ENCODE measurements at places on chromosomes 7 and 10.

DNA sequence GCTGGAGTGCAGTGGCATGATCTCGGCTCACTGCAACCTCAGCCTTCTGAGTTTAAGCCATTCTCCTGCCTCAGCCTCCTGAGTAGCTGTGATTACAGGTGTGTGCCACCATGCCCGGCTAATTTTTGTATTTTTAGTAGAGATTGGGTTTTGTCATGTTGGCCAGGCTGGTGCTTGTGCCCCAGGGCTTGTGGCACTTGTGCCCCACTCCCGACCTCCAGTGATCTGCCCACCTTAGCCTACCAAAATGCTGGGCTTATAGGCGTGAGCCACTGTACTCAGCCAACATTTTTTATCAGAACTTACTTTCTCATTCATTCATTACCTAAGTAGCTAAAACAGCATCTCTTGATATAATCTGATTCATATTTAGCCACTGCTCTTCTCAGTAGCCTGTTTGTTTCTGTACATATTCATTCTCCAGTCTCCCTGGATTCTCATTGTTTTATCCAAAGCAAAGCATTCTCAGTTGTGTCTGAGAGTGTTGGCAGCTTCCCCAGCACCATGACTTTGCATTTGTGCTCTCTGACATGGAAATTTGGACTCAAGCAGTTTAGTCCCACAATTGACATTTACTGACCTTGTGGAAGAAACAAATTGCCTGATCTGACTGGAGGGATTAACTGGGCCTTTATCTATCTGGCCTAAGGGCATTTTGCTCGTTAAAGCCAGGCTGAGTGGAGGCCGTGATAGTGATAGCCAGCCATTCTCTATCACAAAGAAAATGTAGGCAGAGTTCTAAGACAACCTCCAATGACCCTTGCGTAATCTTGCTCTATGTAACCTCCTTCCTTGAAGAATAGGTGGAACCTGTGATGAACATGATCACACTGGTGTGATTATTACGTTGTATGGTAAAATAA, 44.9 kb downstream of the AKR1B15 start:
- peak; percentile 61 for DNase-seq

DNA sequence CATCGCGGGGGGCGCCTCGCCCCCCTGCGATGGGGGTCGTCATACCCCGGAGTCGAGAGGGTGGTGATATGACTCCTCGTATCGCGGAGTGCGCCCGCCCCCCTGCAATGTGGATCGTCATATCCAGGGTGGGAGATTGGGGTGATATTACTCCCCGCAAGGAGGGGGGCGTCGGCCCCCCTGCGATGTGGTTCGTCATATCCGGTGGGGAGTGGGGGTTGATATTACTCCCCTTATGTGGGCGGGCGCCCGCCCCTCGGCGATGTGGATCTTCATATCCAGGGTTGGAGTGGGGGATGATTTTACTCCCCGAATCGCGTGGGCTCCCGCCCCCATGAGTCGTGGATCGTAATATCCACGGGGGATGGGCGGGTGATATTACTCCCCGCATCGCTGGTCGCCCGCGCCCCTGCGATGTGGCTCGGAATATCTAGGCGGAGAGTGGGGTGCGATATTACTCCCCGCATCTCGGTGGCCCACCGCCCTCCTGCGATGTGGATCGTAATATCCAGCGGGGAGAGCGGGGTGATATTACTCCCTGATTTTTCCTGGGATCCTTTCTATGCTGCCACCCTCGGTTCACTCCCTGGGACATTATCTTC, 36.9 kb downstream of the MEIG1 start:
- DNase-seq, result no peak

DNA sequence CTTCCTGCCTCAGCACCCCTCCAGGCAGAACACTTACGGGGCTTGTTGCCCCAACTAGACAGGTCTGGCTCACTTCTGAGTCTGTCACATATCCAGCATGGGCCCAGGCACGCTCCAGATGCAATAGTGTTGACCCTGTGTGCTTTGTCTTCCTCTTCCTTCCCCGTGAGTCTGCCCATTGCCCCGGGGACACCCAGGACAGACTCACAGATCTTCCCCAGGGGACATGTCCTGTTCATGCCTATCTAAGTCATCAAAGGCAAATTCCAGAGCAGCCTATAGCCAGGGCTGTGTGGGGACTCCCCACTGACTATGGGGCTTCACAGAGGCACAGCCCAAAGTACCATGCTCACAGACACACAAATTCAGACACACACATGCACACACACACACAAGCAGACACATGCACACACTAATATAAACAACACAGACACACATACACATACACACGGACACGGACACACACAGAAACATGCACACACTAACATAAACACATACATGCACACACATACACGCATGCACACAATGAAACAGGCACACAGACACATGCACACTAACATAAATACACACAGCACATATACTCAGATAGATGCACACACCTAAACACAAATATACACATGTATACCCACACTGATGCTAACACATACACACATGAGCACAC, 175.8 kb downstream of the KCNMA1 start:
- peak; percentile 71 for DNase-seq

DNA sequence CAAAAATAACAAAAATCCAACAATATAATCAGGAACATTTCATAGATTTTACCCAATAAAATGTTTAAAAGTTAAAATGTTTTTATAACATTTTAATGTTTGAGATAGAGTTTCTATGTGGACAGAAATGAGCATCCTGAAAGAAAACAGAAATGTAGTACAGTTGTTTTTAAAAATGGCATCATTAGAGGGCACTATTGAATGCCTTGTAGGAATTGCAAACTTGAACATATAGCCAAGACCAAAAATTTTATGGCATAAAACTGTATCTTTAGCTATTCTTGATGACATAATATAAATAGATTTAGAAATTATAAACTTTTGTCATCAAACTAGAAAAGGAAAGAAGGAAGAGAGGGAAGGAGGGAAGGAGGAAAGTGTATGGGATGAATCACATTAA, 1372.7 kb downstream of the GATA3 start:
- DNase-seq, result no peak

- no peak for DNase-seq
Measured at GRCh38 chr10:60796481-60796880, 18.2 kb downstream of the CDK1 start.

GRCh38 chr10:111109501-111110242, 32.8 kb downstream of the ADRA2A start:
- DNase-seq, result no peak

DNA sequence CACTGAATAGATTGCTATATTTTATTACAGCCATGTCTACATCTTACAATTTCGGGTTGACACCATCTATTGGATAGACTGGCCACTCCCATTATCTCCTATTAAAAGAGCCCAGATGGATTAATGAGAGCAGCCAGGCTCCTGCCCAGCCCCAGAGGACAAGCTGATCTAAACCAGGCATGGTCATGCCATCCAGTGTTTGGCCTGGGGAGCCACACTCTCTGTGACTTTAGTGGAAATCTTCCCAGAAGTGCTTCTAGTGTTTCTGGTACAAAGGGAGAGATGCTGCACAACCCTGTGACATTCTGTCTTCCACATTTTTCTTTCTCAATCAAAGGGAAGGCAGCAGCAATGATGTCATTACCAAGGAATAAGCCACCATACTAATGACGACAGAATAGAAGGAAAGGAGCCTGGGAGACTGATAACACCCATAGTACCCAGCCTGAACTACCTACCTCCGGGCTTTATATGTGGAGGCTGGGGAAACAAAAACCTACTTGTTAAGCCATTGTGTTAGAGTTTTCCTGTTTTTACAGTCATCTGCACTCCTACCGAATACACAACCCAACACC, 5.0 kb downstream of the NEBL start:
- no peak for DNase-seq

- peak; percentile 40 for DNase-seq
Measured at GRCh38 chr7:22051886-22052673, 106.4 kb upstream of the CDCA7L start.

- DNase-seq, result no peak
Measured at GRCh38 chr7:90951986-90952954, 312.0 kb upstream of the FZD1 start.

DNA sequence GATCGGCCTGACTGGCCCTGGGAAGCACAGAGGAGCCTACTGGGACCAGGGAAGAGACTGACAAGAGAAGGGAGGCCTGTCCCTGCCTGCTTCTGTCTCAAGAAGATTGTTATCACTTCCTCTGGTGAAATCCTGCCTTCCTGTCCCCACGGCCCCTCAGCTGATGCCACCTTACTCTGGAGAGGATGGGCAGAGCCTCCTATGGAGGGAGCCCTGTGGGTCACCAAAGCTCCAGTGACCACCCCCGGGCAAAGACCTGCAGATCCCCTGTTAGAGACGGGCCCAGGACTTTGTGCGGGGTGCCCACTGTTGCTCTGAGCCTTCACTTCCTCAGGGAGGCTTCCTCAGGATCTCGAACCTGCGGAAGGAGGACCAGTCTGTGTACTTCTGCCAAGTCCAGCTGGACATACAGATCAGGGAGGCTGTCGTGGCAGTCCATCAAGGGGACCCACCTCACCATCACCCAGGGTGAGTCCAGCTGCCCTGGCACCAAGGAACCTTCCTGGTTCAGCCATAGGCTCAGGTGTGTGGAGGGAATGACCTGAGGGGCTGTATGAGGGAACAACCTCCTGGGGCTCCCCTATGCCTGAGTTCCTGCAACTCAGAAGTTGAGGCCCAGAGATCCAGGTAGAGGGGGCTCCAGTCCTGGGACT, 1.4 kb upstream of the PILRB start:
- no peak for DNase-seq

DNA sequence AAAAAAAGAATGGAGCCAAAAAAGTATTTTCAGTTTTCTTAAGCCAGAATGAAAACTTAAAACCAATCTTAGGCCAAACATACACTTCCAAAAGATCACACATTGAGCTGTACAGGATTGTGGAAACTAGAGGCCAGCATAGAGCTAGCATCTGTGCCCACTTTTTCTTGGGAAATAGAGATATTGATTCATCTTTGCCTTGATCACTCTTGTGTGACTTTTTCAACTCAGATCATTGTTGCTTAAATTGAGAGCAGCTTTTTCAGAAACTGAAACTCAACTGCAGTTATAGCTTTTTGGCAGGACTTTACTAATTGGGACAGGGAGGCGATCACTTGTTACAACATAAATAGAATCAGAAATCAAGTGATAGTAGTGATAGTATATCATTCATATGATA, 132.2 kb downstream of the PRKG1 start:
- no peak for DNase-seq

- DNase-seq, result peak; percentile 43
Measured at GRCh38 chr10:68330852-68331454, 911 bp upstream of the HNRNPH3 start.

DNA sequence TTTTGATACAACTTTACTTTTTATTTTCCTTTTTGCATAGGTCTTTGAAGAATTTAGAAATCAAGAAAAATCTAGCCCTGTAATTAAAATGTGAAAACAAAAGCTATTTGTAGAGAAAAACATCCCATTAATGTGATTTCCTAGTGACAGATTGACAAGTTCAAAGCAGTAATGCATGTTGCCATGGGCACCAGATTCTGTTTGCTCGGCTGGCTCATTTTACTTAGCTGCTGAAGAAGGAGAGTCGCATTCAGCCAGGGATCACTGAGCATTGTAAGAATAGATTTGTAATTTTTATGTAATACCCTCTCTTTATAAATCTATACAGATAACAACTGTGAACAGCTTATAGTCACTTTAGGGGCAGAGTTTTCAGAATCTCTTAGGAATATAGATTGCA, 28.5 kb downstream of the DNAJB9 start:
- DNase-seq, result no peak

DNA sequence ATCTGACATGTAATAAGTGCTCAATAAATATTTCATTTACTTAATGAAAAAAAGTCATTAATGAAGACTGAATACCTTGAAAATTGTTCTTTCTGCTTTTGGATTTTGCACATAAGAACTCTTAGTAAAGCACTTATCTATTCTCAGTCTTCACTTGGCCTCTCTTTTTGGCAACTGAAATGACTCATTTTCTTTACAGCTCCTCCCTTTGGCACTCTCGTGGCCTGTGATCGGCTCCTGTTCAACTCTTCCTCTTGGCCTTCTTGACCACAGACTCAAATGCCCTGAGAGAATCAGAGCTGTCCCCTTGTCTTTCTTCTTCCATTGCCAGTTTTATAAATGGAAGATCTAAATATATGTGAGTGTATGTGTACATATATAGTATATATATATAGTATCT, 54.2 kb downstream of the FOXP2 start:
- DNase-seq, result no peak

- no peak for DNase-seq
Measured at GRCh38 chr10:73156054-73156453, 11.8 kb downstream of the ECD start.

- DNase-seq, result no peak
Measured at GRCh38 chr10:29174389-29174788, 114.5 kb upstream of the LYZL1 start.

- no peak for DNase-seq
Measured at GRCh38 chr10:118163217-118163616, 116.5 kb upstream of the RAB11FIP2 start.

GRCh38 chr7:132654150-132654549, 77.9 kb upstream of the PLXNA4 start:
- peak; percentile 41 for DNase-seq

- no peak for DNase-seq
Measured at GRCh38 chr7:100781255-100781654, 46.1 kb downstream of the EPHB4 start.

DNA sequence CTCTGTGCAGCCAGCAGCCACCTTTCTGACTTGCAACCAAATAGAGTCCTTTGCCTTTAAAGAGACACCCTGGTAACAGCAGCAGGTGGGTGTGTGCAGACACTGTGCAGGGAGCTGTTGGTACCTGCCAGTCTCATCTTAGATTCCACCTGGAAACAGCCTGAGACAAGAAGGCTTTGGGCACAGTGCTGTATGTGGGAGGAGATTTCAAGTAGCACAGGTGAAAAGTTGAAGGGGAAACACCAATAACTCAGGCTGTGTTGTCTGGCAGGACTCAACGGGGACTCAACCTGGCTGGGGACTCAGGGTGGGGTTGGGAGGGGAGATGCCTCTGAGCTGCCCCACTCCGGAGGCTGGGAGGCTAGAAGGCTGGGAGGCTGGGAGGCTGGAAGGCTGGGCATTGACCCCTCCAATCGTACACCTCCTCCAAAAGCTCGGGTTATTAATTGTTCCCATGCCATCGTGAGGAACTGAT, 6.7 kb downstream of the CPXM2 start:
- no peak for DNase-seq

- no peak for DNase-seq
Measured at GRCh38 chr10:75015442-75015841, 96.0 kb upstream of the SAMD8 start.

DNA sequence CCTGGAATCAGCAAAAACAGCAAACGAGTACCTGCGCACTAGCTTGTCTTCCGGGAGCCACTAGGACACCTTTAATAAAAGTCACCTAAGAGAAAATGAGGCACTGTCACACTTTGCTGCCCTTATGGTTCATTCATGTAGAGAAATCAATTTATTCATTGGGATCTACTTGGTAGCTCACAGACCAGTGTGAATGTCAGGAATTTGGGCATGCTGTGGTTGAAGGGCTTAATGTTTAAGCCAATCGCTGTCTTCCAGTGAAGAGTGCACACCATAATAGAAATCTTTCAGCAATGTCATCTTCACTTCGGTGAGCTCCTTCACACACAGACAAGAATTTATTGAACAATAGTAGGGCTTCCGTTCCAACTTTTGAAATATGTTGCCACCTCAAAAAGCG, 65.1 kb downstream of the MARCHF5 start:
- DNase-seq, result no peak
